ENCODE measurements at places on chromosomes 5 and 9.
A peak's percentile ranks its signal among the peaks of the same experiment; 100 is the strongest.

- no peak for DNase-seq
These were observed 27.5 kb downstream of the PIP5K1B start for GRCh38 chr9:68732405-68733020.

DNA sequence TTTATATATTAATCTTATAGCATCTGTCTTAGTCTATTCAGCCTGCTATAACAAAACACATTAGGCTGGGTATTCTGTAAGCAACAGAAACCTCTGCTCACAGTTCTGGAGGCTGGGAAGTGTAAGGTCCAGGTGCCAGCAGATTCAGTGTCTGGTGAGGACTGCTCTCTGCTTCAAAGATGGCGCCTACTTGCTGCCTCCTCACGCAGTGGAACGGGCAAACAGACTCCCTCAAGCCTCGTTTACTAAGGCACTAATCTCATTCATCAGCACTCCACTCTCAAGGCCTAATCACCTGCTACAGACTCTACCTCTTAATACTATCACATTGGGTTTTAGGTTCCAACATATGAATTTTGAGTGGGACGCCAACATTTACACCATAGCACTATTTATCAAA is 5.2 kb upstream of the TBC1D2 start:
- DNase-seq, result no peak

GRCh38 chr5:137498301-137498735 is 808 bp downstream of the SPOCK1 start:
- peak; percentile 23 for DNase-seq

GRCh38 chr5:159855476-159856191 is 60.6 kb upstream of the ADRA1B start:
- DNase-seq, result no peak

- DNase-seq, result peak; percentile 12
These were observed 27.6 kb downstream of the DIMT1 start for GRCh38 chr5:62376064-62376463.

GRCh38 chr9:69760278-69760610 is 433 bp upstream of the PTAR1 start:
- no peak for DNase-seq

GRCh38 chr5:27242258-27242626 is 203.9 kb upstream of the CDH9 start:
- DNase-seq, result no peak

DNA sequence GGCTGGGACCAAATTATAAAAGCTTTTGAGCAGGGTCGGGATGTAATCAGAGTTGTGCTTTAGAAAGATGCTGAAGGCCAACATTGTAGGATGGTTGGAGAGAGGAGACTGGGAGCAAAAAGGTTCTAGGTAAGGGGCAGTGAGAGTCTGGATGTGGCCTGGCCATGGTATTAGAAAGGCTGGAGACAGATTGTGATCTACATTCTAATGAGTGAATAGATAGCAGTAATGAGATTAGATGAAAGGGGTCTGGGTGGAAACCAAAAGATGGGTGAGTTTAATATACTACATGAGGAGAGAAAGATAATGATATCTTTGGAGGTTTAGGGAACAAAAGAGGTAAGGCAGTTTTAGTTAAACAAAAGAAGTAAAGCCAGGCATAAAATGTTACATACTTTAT is 88.8 kb upstream of the SH3GL2 start:
- DNase-seq, result no peak

DNA sequence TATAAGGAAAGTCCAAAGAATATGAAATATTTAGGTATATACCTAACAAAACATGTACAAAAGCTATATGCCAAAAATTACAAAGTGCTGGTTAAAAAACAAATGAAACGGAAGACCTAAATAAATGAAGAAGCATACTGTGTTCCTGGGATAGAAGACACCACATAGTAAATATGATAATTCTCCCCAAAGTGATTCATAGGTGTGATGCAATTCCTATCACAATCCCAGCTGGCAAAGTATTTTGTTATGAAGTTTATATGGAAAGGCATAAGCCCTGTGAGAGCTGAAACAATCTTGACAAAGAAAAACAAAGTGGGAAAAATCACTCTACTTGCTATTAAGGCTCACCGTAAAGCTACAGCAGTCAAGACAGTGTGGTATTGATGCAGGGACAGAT is 2.6 kb upstream of the SMIM23 start:
- DNase-seq, result no peak

DNA sequence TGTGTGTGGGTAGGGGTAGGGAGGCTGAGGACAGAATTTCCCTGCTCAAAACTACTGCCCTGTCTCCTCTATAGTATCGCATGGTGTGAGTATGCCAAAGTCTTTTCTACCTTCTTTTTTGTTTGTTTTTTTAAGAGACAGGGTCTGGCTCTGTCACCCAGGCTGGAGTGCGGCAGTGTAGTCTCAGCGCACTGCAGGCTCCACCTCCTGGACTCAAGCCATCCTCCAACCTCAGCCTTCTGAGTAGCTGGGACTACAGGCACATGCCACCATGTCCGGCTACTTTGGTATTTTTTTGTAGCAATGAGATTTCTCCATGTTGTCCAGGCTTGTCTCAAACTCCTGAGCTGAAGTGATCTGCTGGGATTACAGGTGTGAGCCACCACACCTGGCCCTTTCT is 2.5 kb downstream of the SRP19 start:
- peak; percentile 13 for DNase-seq

DNA sequence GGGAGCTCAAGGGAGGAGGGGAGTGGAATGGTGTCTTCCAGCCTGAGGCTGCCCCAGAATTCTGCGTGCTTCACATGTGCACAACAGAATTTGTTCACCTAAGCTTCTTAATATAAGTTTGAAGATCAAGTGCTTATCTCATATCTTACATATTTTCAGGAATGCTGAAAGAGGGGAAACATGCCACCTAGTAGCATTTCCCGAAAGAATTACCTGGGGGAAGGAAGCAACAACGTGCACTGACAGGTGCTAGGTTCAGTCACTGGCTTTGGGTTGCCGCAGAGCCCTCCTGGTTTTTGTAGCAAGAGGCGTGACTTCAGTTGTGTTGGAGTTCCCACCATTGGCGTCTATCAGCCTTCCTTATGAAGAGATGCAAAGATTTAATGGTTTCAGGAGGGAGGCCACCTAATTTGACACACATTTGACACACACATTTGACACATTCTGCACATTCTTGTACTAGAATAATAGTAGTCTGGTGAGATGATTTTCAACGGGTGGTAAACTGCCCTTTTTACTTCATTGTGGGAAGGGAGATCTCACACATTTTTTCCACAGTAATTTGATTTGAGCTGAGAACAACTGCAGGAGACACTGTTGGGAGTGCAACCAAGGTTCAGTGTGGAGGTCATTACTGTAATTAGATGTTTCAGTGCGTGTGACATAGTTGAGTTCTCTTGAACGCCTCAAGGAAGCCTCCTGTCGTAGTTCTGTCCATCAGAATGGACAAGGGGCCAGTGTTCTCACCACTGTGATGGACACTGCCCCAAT is 481.3 kb downstream of the CCDC171 start:
- DNase-seq, result no peak

- DNase-seq, result no peak
These were observed 909.3 kb upstream of the CDH10 start for GRCh38 chr5:25554077-25554476.

DNA sequence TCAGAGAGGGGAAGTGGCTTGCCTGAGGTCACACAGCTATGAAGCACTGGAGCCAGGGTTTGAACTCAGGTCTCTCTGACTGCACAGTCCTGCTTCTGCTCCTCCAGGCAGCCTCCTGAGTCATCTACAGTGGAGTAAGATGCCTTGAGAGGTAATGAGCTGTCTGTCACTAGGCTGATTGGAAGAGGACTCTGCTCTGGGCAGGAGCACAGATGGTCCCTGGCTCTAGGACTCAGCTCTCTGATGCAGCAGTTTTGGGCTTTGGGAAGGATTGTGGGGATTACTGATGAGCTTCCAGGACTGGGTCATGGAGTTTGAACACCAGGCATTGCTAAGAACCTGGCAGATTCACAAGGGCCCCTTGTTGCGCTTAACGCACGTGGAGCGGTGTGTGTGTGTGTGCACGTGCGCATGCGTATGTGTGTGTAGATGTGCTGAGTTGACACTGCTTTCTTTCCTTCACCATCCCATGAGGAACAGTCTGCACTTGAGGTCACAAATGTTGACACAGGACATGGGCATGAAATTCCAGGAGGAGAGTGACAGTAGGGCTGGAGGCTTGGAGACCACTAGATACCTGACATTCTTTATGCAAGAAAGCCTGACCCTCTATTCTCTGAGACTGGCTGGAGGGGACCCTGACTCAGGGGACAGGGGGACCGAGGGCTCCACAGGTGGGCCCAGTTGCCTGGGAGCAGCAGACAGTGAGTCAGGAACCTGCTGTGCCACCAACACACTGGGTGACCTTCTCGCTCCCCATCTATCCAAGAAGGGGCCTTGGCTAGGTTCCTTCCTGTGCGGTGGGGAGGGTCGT is 170.5 kb downstream of the RGS3 start:
- no peak for DNase-seq

GRCh38 chr9:99023831-99024230 is 80.1 kb downstream of the COL15A1 start:
- peak; percentile 75 for DNase-seq

GRCh38 chr9:72292256-72292682 is 72.7 kb downstream of the ZFAND5 start:
- DNase-seq, result peak; percentile 47

- no peak for DNase-seq
These were observed 12.6 kb upstream of the SEMA5A start for GRCh38 chr5:9558319-9558965.

DNA sequence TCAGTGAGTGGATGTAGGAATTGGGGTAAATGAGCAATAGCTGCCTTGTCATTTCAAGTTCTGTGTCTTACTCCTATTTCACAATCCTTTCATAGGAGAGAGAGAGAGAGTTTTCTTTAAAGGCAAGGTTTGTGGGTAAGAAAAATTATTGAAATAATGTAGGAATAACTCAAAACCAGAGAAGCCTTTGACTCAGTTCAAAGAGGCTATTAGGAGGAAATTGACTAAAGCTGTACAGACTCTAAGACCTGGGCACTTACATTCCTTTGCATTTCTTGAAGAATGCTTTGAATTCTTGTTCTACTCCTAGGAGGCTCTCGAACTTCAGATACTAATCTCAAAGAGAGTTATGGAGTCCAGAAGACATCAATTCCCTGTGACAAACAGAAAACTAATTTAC is 257.1 kb downstream of the FBXL7 start:
- peak; percentile 78 for DNase-seq

GRCh38 chr9:34501889-34502425 is 20.8 kb downstream of the ENHO start:
- DNase-seq, result peak; percentile 60

GRCh38 chr5:64666078-64666477 is 24.2 kb upstream of the SHISAL2B start:
- peak; percentile 86 for DNase-seq

- no peak for DNase-seq
These were observed 405.7 kb upstream of the EDIL3 start for GRCh38 chr5:84790406-84790805.

Measured in fibroblast of skin of back (primary cell).